Activated CD8-positive, alpha-beta T cell treated with anti-CD3 and anti-CD28 coated beads, Interleukin-2, amount 10 ng/mL, durations not matched to agents 7 days and 5 days (primary cell): ENCODE measurements at places on chromosomes 5 and 9. TPM values are rescaled to one million over a fixed set of nuclear protein-coding genes. Genes with fewer than 3 reads are reported as not detected.
A peak's percentile ranks its signal among the peaks of the same experiment; 100 is the strongest.

Gene LCN10
- 2.4 TPM for total RNA-seq

DNA sequence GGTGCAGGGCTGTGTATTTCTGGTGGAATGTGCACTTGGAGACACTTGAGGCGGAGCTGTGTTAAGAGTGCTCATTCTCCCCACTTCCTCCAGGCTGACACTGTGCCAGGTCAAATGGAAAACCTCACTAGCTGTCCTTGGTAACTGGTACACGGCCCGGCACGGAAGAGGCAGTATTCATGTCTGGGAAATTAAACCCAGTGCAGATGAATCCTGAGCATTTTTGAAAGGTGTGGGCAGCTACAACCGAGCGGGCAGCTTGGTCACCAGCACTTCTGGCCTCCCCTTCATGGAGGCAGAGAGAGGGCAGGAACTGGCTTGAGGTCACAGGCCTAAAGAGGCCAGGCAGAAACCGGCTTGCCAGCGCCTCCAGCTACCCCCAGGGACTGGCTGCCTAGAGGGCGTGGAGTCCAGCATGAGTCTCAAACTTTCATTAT, 1.6 kb downstream of the CLPTM1L start:
- peak overlapping the region; percentile 82 for H3K4me3 ChIP-seq
- peak overlapping the region; percentile 54 for H3K27ac ChIP-seq
- no peak for DNase-seq
- peaks cover 33% of the 10 kb centered on the region for H3K36me3 ChIP-seq

Gene IFNA13
- total RNA-seq, result not detected

GRCh38 chr5:122896598-122897282, 51.3 kb downstream of the SNX24 start:
- H3K27ac ChIP-seq, result no peak overlapping the region
- no peaks in the 10 kb centered on the region for H3K36me3 ChIP-seq
- no peaks in the 10 kb centered on the region for H3K4me1 ChIP-seq
- peaks cover 2% of the 10 kb centered on the region for H3K27me3 ChIP-seq
- H3K4me3 ChIP-seq, result no peak overlapping the region

- H3K27ac ChIP-seq, result peak overlapping the region; percentile 30
- H3K27me3 ChIP-seq, result no peaks in the 10 kb centered on the region
These were observed 55.4 kb upstream of the RPL26L1 start for GRCh38 chr5:172903790-172904189.

- no peak for DNase-seq
- H3K27me3 ChIP-seq, result peaks cover 1% of the 10 kb centered on the region
- H3K27ac ChIP-seq, result no peak overlapping the region
- no peak overlapping the region for H3K4me3 ChIP-seq
These were observed 113.7 kb upstream of the EPB41L4A start for GRCh38 chr5:112532654-112533360.

DNA sequence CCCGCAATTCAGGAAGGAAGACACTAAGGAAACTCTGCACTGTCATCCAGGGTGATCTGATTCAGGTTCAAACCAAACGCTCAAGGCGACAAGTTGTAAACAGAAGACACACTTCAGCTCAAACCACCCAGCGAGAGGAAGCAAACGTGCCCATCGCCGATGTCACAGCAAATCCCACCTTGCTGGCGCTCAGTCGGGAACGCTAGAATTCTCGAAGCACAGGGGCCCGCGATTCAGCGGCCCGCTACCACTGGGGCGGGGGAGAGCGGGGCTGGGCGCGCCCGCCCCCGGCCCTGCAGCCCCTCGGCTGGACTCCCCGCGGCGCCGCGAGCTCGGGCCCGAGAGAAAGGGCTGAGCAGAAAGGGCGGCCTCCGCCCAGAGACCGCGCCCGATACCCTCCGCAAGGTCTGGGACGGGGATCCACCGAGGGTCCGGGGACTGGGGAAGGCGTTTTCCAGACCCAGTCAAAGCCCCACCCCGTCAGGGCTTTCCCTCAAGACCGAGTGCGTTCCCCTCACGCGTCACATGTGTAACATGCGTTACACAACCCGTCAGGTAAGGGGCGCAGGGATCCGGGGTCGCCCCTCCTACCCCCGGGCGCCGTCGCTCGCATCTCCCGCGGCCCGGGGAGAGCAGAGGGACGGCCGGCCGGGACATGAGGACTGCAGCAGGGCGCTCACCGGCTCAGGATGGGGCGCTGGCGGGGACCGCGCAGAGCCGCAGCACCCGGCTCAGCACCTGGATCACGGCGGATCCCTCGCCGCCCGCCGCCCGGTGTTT, 469 bp downstream of the AGTPBP1 start:
- DNase-seq, result peak; percentile 61
- H3K27me3 ChIP-seq, result peaks cover 9% of the 10 kb centered on the region
- peaks cover 45% of the 10 kb centered on the region for H3K4me1 ChIP-seq
- peak overlapping the region; percentile 95 for H3K27ac ChIP-seq
- peak overlapping the region; percentile 91 for H3K4me3 ChIP-seq
